ENCODE measurements at places on chromosomes 11 and 22.

DNA sequence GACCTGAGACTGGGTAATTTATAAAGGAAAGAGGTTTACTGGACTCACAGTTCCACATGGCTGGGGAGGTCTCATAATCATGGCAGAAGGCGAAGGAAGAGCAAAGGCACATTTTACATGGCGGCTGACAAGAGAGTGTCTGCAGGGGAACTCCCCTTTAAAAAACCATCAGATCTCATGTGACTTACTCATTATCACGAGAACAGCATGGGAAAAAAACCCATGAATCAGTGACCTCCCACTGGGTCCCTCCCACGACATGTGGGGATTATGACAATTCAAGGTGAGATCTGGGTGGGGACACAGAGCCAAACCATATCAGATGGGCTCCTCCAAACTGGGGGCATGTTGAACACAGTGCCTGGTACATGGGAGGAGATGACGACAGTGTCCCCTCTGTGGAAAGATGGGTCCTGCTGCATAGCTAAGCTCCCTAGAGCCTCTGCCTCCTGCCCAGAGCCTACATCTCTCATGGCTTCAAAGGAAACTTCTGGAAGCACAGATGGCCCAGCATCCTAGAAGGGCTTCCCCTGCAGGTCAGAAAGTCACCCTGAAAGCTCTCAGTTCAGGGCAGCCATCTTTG, 46.1 kb downstream of the MYEOV start:
- no peak overlapping the region for H3K27ac ChIP-seq
- no peak overlapping the region for H3K4me3 ChIP-seq
- DNase-seq, result no peak
- H3K4me1 ChIP-seq, result no peaks in the 10 kb centered on the region
- no peaks in the 10 kb centered on the region for H3K36me3 ChIP-seq
- no peaks in the 10 kb centered on the region for H3K27me3 ChIP-seq

DNA sequence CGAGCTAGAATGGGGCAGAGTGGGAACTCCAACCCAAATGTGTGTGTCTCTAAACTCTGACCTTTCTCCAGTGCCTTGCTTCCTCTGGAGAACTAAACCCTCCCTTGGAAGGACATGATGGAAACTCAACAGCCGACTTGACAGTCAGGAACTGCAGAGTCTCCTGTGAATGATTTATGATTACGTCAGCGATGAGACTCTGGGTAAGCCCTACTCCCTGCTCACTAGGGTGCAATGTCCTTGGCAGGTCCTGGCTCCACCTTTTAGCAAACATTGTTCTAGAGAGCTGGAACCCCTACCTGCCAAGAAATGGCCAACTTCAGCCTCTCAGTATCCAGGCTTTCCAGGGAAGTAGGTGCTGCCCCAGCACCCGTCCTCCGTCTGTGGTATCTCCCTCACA, 96.1 kb upstream of the CD82 start:
- no peak overlapping the region for H3K27ac ChIP-seq
- no peaks in the 10 kb centered on the region for H3K27me3 ChIP-seq
- H3K36me3 ChIP-seq, result no peaks in the 10 kb centered on the region

DNA sequence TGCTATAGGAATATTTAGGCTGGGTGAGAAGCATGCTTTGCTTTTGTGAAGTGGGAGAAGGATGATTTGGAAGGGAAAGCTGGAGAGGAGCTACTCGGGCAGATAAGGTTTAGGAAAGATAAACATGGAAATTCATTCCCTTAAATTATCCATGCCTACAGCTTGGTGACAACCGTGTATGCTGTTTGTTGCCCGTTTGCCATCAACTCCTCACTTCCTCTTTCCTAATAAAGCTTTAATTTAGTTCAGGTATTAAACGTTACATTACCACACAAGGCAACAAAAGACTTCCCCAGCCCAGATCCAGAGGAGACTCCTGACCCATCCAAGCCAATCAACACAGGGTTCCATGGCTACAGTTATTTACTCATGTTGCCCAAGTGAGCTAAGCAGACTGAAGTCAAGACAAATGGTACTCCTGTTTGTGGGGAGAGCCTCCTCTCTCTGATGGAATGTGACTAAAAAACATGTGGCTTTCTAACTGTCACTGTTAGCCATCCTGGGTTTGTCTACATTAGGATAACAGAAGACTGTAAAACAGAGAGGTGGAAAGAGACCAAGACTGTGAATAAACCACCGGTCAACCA, 101.7 kb upstream of the GRAMD1B start:
- no peaks in the 10 kb centered on the region for H3K4me1 ChIP-seq
- no peak overlapping the region for H3K27ac ChIP-seq
- H3K36me3 ChIP-seq, result no peaks in the 10 kb centered on the region
- H3K4me3 ChIP-seq, result no peak overlapping the region
- H3K27me3 ChIP-seq, result no peaks in the 10 kb centered on the region

- no peaks in the 10 kb centered on the region for H3K36me3 ChIP-seq
- H3K27ac ChIP-seq, result no peak overlapping the region
- no peak for DNase-seq
- H3K27me3 ChIP-seq, result no peaks in the 10 kb centered on the region
- H3K4me1 ChIP-seq, result no peaks in the 10 kb centered on the region
Measured at GRCh38 chr11:91664521-91664920, 560.1 kb upstream of the FAT3 start.

DNA sequence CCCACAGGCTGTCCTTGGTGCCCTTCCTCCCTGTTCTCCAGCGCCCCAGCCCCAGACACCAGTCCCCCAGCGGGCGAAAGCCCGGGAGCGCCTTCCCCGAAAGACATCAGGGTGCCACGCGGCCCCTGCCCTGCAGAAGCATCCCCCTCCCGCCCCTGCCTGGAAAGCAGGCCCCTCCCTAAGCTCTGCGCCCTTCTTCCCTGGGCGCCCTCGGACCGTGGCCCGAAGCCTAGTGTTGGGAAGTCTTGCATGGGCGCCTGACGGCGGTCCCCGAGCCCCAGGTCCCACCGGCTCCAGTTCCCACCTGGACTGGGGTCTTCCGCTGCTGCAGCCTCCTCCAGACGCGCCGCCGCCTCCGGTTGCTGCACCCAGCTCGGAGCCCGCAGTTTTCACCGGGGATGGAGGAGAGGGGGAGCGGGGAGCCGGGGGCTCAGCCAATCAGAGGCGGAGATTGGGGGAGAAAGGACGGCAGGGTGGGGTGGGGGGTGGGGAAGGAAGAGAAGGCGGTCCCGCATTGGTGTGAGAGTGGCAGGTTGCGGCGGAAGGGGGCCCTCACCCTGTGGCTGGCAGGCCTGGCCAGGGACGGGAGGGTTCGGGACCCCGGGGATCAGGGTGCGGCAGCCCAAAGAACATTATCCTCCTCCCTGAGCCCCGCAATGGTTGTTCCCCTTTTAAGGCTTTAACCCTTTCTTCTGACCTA, at the start of gene THY1:
TSS of gene THY1 (minus strand) at position 364 of the 700 bp plus-strand sequence. CDS start 2,267 bp downstream, outside the sequence.
- no peak for DNase-seq
- peaks cover 29% of the 10 kb centered on the region for H3K4me1 ChIP-seq
- peaks cover 47% of the 10 kb centered on the region for H3K27me3 ChIP-seq
- H3K4me3 ChIP-seq, result peak within 1 kb of the TSS; percentile 22

DNA sequence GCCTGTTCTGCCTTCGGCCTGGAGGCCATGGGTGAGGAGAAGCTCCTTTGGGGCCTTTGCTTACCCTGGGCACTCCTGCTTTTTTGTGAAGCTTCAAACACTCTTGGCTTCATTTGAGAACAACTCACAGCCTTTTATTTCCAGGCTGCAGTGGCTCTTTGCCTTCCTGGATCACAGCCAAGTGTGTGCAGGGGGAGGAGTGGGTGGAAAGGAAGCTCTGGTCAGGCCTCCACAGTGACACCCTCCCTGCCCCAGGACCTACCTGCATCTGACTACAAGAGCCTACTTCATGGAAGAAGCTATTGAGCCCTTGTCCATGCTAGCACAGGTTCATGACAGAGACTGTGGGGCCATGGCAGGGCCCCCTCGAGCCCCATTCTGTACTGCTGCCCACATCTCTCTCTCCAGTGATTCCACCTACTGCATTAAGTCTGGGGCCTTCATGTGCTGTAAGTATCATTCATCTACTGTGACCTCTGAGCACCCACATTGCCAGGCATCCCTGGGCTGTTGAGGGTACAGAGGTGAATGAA, 52.3 kb downstream of the GAB4 start:
- H3K4me1 ChIP-seq, result no peaks in the 10 kb centered on the region
- no peak overlapping the region for H3K27ac ChIP-seq
- DNase-seq, result no peak
- H3K4me3 ChIP-seq, result no peak overlapping the region

DNA sequence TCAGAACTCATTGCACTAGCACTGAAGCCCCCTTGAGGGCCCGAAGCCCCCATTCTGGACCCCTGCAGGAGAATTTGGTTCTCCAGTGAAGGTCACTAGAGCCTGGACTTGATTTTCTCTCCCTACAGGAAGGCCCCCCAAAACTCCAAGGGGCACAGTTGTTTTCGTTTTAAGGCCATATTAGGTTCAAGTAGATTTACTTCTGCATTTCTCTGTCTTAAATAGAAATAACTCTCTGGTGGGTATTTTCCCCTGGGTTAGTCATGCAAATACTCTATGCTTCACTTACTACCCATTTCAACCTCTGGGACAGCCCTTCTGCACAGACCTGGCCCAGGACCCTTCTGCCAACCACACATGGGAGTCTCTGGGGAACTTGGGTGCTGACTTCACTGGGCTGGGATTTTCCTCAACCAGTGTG, 41.6 kb downstream of the WEE1 start:
- no peak for DNase-seq
- no peaks in the 10 kb centered on the region for H3K36me3 ChIP-seq
- peak overlapping the region; percentile 99 for H3K27ac ChIP-seq
- no peaks in the 10 kb centered on the region for H3K27me3 ChIP-seq

GRCh38 chr11:2691991-2692875, 7.6 kb downstream of the KCNQ1OT1 start:
- H3K36me3 ChIP-seq, result no peaks in the 10 kb centered on the region
- H3K4me3 ChIP-seq, result no peak overlapping the region
- peaks cover 7% of the 10 kb centered on the region for H3K4me1 ChIP-seq

DNA sequence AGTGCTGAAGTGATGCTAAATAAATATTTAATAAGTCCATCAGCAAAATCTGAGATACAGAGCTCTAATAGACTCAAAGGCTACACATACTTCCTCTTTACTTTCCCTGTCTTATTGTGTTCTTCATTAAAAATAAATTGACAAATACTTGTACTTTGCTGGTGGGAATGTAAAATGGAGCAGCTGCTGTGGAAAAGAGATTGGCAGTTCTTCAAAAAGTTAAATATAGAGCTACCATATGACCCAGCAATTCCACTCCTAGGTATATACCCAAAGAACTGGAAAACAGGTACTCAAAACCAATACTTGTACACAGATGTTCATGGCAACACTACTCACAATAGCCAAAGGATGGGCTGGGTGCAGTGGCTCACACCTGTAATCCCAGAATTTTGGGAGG, 76.0 kb downstream of the RBFOX2 start:
- DNase-seq, result no peak
- no peak overlapping the region for H3K27ac ChIP-seq

DNA sequence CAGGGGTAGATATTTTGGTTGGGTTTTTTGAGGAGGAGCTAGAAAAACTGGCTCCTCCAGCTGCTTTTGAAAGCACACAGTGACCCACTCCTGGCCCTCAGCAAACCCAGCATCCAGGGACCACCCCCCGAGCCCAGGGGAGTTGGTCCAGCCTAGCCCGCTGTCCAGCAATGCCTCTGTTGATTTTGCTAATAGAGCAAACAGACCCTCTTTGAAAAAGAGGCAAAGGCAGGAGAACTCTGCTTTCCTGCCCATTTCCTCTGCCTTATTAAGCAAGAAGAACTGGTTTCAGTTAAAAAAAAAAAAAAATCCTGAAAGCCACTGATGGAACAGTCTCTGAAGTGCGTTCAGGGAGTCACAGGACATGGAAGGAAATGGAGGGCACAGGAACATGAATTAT, 25.3 kb downstream of the ABTB2 start:
- H3K27ac ChIP-seq, result no peak overlapping the region
- no peak for DNase-seq
- no peaks in the 10 kb centered on the region for H3K4me1 ChIP-seq
- H3K4me3 ChIP-seq, result no peak overlapping the region
- no peaks in the 10 kb centered on the region for H3K27me3 ChIP-seq

DNA sequence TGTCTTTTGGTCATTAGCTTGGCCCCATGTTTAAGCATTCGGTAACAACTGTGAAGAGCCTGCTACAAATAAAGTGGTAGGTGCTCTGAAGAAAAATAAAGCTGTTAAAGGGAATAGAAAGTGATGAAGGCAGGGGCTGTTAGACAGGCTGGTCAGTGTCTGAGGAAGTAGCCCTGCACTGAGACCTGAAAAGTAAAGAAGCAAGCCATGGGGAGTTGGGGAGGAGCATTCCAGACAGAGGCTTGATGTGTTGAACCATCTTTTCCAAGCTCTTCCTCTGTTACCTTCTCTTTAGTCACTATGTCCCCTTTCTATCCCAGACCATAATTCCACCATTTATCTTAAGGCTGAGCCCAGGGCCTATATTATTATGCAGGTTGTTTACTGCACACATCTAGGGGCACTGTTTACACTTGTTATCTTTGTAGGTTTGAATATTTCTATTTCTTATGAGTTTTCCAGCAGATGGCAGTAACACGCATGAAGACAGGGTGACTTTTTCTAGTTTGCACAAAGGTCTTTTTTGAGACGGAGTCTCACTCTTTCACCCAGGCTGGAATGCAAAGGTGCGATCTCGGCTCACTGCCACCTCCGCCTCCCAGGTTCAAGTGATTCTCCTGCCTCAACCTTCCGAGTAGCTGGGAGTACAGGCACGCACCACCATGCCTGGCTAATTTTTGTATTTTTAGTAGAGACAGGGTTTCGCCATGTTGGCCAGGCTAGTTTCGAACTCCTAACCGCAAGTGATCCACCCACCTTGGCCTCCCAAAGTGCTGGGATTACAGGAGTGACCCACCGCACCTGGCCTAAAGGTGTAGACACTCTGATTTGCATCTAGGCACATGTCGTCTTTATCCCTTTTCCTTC, 23.0 kb downstream of the ZFTA start:
- no peaks in the 10 kb centered on the region for H3K27me3 ChIP-seq
- H3K4me1 ChIP-seq, result no peaks in the 10 kb centered on the region
- no peak overlapping the region for H3K27ac ChIP-seq
- no peak for DNase-seq
- no peaks in the 10 kb centered on the region for H3K36me3 ChIP-seq

DNA sequence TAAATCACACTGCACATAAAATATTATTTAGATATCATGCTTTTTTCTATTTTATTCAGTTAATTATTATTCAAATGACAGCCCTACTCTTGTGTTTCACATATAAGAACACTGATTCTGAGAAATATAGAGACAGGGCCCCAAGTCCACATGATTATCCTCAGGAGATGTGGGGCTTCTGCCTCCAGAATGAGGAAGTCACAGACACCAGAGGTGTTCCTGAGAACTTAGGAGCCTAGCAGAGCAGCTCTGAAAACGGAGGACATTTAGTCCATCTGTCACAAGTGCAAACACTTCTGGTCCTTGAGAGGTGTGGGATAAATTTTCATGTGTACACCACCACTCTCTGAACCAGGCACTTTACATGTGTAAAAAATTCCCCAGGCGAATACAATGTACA, 26.2 kb downstream of the TRIM66 start:
- no peaks in the 10 kb centered on the region for H3K27me3 ChIP-seq
- DNase-seq, result no peak
- no peaks in the 10 kb centered on the region for H3K36me3 ChIP-seq
- no peak overlapping the region for H3K27ac ChIP-seq
- peaks cover 4% of the 10 kb centered on the region for H3K4me1 ChIP-seq

- peak overlapping the region; percentile 24 for H3K27ac ChIP-seq
- DNase-seq, result peak; percentile 42
- H3K4me1 ChIP-seq, result peaks cover 10% of the 10 kb centered on the region
- no peaks in the 10 kb centered on the region for H3K36me3 ChIP-seq
- no peaks in the 10 kb centered on the region for H3K27me3 ChIP-seq
Measured at GRCh38 chr11:64305691-64306562, 603 bp downstream of the ESRRA start.

GRCh38 chr11:109552376-109552775, 130.4 kb downstream of the C11orf87 start:
- H3K27ac ChIP-seq, result no peak overlapping the region
- H3K4me1 ChIP-seq, result no peaks in the 10 kb centered on the region
- no peaks in the 10 kb centered on the region for H3K36me3 ChIP-seq
- no peaks in the 10 kb centered on the region for H3K27me3 ChIP-seq
